ENCODE measurements at places on chromosomes 7 and 10.

GRCh38 chr10:44660271-44660670, 250.9 kb upstream of the TMEM72 start:
- DNase-seq = no peak

DNA sequence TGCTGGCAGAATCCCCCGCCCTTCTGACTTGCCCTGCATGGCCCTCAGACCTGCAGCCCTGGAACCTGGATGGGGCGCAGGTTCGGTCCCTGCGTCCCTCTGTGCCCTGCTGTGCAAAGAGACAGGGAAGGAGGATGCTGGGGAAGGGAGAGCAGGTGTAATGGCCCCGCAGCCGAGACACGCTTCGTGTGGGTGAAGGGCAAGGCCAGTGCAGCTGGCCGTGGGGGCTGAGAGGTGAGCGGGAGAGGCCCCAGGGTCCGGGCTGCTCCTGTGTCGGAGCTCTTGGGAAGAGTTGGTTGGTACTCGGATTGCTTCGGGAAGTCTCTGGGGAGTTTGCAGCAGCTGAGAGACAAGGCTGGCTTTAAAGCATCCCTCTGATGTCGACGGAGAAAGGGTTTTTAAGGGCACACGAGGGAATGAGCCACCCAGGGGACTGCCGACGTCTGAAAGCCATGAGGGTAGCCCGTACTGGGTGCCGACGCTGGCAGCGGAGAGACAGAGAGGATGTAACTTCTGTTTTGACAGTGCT, 6.5 kb downstream of the ELFN1 start:
- no peak for DNase-seq

DNA sequence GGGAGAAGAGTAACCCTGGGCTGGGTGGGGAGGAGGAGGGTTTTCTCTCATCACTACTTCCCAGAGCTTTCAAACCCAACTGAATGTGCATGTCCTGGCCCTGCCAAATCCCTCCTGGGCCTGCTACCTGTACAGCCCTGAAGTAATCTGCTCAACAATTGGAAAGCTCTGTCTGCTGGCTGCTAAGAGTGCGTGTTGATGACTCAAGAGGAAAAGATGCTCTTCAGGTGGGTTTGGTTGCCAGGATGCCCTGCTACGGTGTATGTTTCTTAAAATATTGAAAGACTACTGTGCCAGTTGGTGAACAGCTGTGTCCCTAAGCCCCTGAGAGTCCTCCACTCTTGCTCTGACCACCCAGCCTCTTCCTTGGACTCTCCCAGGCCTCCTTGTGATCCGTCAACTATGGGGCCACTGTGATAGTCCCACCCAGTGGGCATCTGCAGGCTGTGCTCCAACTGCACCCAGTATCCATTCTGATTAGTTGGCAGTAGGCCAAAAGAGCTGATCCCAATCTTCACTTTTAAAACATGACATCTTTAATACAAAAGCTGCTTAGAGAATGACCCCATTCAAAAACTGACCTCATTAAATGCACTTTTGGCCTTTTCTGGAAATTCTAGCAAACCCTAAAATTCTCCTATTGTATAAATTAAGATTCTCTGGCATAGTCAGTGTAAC, 85.6 kb downstream of the AOAH start:
- DNase-seq = no peak

GRCh38 chr7:104790440-104790839, 223.6 kb upstream of the KMT2E start:
- no peak for DNase-seq

DNA sequence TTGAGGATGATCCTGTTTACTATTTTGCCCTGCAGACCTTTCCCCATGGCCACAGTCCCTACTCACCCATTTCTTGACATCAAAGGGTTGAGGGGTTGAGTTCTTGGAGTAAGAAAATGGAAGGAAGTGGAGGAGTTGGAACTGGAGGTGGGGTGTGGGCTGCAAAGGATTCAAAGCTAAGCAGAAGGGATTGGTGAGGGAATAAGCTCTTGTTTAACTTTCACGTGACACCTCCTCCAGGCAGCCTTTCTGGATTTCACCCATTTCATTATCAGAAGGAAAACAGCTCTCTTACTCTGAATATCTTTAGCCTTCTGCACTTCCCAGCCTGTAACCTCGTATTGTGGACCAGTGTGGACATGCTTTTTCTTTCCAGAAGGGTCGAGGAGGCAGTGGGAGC, 13.7 kb downstream of the MOSPD3 start:
- DNase-seq = no peak

GRCh38 chr10:3452683-3453361, 280.2 kb upstream of the PITRM1 start:
- DNase-seq = no peak

GRCh38 chr10:129792141-129792540, 171.9 kb downstream of the EBF3 start:
- DNase-seq = no peak

DNA sequence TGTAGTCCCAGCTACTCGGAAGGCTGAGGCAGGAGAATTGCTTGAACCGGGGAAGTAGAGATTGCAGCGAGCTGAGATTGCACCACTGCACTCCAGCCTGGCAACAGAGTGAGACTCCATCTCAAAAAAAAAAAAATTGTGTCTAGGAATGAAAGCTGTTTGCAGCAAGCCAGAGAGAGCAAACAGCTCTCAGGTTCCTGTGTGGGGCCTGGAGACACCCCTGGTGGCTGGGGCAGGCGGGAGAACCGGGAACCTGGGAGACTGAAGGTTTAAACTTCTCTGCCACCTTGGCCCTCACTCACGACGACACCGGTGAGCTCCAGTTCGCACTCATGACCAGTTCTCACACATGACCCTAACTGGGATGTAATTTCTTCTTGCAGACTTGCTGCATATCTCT, 13.2 kb upstream of the UNCX start:
- no peak for DNase-seq

DNA sequence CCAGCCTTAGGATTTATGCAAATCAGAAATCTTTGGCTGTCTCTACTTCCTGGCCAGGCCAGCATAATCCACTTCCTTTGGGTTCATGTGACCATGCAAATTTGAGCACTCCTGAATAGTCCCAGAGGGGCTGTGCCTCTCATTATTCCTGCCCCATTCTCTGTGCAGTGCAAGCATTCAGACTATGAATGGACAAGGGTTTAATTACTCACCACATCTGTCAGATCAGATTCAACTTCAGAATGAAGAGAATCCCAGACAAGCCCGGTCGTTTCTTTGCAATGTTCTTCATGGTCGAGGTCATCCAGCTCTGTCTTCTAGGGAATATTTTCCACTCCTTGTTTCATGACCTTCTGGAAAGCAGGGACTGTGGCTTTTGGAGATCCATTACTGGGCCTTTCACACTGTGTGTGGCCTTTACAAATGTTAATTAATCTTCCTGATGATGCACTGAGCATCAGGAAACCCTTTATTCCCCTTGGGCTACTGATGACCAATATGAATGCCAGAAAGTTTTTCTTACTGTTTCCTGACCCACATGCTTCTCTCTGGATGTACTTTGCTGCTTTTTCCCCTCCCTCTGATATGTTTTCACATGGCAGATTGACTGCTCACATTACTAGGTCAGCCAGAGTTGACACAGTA, 217.6 kb upstream of the TCF7L2 start:
- peak; percentile 97 for DNase-seq

All from HAP-1 (cell line).